ENCODE measurements at places on chromosomes 3 and 15. TPM values are rescaled to one million over a fixed set of nuclear protein-coding genes. Genes with fewer than 3 reads are reported as not detected.
A peak's percentile ranks its signal among the peaks of the same experiment; 100 is the strongest.

DNA sequence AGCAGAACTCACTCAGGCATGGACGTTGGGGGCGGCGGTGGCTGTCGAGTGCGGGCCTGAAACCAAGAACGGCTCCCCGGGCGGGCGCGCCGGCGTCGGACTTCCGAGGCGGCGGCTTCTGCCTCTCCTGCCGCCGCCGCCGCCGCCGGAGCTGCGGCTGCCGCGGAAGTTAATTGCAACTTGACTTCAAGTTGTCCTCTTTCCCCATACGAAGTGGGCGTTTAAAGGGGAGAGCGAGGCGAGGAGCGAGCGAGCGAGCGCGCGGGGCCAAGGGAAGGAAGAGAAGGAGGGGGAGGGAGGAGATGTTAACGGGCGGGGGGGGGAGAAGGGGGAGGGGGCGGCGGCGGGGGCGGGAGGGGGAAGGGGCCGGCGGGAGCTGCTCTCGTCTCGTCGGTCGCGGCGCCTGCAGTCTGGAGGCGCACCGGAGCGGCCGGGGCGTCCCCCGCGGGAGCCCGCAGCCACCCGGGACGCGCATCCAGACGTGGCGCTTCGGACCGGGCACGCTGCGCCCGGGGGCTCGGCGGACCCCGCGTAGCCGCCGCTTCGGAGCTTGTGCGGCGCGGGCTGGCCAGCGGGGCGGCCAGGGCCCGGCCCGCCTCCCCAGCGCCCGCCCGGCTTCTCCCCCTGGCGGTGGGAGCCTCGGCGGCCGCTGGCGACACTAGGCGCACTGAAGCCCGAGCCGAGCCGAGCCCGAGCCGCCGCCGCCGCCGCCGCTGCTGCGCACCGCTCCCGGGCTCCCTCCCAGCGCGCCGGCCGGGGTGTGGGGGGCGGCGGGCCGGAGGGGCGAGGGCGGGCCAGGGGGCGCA, 19.7 kb upstream of the SATB1 start:
- DNase-seq: peak; percentile 36

DNA sequence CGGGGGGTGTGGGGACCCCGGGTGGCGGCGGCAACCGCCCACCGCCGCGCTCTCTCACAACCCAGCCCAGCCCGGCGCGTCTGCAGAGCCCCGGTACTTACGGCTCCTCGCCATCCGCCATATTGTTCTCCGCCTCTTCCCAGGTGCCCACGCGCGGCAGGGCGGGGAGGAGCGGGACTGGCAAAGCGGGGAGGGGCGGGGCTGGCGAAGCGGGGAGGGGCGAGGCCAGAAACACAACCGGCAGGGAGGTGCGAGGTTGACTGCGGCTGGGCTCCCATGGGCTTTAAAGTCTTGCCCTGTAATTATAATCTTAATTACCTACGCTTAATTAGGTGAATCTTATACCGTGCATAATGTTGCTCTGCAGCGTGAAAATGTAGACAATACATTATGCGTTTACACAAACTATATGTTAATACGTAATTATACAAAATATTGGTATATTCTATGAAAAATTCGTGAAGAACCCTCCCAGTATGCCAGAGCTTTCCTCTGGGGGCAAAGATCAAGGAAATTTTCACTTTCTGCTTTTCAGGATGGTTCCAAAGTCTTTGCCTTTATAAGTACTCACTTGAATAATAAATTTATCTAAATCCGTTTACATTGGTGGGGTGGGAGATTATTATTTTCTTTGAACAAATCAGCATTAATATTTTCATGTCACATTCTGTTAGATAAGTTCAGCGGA, at the start of gene UBA3:
Gene UBA3 (minus strand): TSS at position 133 of the 688 bp plus-strand sequence. CDS start 12 bp downstream, at position 121.
- DNase-seq: peak; percentile 89

DNA sequence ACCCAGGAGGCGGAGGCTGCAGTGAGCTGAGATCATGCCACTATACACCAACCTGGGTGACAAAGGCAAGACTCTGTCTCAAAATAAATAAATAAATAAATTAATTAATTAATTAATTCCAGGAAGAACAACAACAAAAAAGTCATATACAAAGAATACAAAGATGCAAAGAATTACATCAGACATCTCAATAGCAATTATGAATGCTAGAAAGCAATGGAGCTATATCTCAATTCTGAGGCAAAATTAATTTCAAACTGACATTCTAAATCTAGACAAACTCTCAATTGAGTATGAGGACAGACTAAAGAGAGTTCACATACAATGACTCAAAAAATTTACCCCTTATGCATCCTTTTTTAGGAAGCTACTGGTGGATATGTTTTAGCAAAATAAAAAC, 69.6 kb upstream of the CTNNB1 start:
- no peak for DNase-seq

GRCh38 chr15:22949074-22949547, 31.1 kb downstream of the CYFIP1 start:
- peak; percentile 69 for DNase-seq

Gene EIF4A2
- total RNA-seq: 1,121 TPM

Gene DPPA4
- total RNA-seq: 0.90 TPM

Gene MESP1
- total RNA-seq: 2.7 TPM

Gene FAM43A
- total RNA-seq: 12.9 TPM

Data from uterus (tissue), 4 donors.